ENCODE measurements at places on chromosomes 2 and 18. TPM values are rescaled to one million over a fixed set of nuclear protein-coding genes. Genes with fewer than 3 reads are reported as not detected.

AQP12B gene
- total RNA-seq: not detected

GRCh38 chr2:53913721-53914120 is 54.0 kb upstream of the GPR75 start:
- no peaks in the 10 kb centered on the region for H3K27me3 ChIP-seq
- H3K4me1 ChIP-seq: peaks cover 2% of the 10 kb centered on the region
- H3K27ac ChIP-seq: no peak overlapping the region

ITGB6 gene
- not detected for total RNA-seq

FOXI3 gene
- total RNA-seq: not detected

- H3K4me1 ChIP-seq: peaks cover 23% of the 10 kb centered on the region
- no peaks in the 10 kb centered on the region for H3K36me3 ChIP-seq
- H3K27me3 ChIP-seq: no peaks in the 10 kb centered on the region
- no peak overlapping the region for H3K4me3 ChIP-seq
Observed at GRCh38 chr2:241967467-241968144, 98.1 kb downstream of the RTP5 start.

- no peak overlapping the region for H3K27ac ChIP-seq
- H3K36me3 ChIP-seq: no peaks in the 10 kb centered on the region
- DNase-seq: no peak
Observed at GRCh38 chr2:133422931-133423351, 145.3 kb downstream of the NCKAP5 start.

Data from natural killer cell (primary cell).